ENCODE measurements at places on chromosomes 6 and 20.

DNA sequence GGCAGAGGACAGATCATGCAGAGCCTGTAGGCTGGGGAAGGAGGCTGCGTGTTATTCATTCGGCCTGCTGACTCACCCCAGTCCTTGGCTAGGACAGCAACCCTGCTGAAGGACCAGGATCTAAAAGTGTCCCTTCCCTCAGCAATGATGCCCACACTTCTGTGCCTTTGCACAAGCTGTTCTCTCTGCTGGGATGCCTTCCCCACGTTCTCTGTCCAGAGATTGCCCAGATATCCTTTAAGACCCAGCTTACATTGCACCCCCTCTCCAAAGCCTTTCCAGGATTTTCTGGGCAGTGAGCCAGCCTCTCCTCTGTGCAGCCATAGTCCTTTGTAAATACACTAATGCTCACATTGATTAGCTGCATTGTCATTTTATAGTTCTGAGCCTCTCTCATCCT, 99.3 kb upstream of the CHD6 start:
- no peak for DNase-seq

DNA sequence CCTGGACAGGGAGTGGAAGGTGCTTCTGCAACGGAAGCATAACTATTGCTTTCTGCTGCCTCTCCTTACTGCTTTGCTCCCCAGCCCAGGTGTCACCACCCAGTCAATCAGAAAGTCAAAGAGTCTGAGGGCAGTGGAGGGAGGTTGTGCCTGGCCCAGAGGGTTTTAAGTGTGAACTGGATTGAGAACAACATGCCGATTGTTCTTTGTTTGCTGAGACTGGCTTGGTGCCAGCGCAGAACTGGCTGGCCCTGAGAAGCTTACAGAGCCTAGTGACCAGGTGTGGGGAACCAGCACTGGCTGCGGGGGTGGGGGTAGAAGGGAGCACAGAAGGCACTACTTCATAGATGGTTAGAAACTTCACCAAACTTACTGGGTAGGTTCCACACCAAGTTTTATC, 31.1 kb upstream of the ENPP4 start:
- DNase-seq = no peak

DNA sequence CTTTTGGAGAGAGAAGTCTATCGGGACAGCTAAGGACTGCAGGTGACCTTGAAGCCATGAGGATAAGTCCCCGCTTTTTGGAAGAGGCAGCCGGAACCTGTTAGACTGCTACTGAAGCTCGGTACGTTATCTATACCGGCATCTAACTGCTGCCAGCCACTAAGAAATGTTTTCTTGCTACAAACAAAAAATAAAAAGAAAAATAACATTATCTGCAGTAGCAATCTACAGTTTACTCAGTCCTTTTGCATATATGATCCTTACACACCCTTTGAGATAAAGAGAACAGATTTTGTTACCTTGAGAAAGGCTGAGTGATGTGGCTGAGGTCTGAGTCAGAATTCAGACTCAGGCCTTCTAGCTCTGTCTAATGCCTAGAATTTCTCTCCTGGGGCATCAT, 314.6 kb downstream of the CDH26 start:
- no peak for DNase-seq

DNA sequence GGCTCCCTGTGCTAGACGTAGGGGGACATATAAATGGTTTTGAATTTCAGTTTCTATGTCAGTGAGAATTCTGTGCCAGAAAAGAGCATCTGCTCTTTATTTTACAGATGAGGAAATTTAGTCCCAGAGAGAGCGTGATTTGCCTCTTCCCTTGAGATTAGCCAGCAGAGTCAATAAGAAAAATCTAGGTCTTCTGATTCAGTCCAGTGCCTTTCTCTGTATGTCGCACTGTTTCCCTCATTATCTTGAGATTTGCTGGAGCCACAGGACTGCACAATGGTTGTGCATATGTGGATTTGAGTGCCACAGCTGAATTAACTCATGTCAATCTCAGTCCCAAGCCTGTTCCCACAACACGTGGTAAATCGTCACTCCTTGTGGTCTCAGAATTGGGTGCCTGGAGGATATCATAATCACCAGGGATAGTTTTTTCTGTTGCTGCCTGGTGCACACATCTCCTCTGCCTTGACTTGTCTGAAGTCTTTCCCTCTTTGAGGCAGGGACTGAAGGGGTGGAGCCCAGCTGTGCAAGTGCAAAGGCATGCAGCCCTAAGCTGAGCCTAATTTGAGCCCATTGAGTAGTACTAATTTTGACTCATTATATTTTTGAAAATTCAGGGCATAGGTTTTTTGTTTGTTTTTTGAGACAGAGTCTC, 276.7 kb downstream of the SOX4 start:
- no peak for DNase-seq

DNA sequence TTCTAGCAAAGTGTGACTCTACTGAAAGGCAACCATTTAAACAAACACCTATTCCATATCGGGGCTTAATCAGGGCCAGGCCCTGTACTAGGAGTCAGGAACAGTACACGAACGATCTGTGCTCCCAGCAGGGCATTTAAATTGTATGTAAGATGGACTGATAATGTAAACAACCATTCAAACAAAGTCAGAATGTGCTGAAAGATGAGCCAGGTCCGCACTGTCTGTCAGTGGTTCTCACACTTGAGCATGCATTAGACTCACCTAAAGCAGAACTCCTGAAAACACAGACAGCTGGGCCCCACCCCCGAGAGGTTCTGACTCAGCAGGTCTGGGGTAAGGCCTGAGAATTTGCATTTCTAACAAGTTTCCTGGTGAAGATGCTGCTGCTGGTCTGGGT, 81.6 kb downstream of the PXDC1 start:
- no peak for DNase-seq

GRCh38 chr6:7115543-7116231, 7.9 kb downstream of the RREB1 start:
- no peak for DNase-seq

DNA sequence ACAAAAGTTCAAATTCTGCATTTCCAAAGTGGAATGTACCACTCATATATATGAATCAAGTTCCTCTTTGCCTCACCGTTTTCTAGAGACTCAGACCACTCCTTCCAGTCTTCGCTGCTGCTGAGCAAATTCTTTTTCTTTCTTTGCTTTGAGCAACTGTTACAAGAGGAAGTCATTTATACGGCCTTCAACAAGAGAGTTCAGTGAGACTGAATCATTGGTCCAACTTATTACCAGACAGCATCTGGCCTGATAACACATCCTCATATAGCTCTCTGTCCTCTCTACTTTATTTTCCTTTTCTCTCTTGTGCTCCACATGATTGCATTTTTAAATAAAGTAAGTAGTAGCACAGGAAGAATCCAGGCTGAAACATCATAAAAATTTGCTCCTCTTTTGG, 652.7 kb downstream of the PHF3 start:
- DNase-seq = no peak

DNA sequence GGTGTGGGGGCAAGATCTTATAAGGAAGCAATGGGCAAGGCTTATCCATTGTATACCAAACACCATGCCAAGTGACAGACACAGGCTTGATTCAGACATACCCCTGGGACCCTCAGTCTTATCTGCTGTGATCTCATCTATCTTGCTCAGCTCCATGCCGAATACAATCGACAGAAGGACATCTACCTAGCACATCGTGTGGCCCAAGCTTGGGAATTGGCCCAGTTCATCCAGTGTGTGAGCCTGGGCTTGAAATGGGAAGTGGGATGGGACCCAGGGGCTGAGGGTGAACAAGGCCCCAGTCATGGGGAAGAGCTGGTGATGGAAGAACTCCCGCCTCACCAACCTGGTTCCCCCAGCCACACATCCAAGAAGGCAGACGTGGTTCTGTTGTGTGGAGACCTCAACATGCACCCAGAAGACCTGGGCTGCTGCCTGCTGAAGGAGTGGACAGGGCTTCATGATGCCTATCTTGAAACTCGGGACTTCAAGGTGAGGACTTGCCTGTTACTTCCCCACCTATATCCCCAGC, 1.9 kb downstream of the SMPD2 start:
- DNase-seq = no peak

GRCh38 chr6:30386166-30386565, 41.2 kb downstream of the RPP21 start:
- no peak for DNase-seq

DNA sequence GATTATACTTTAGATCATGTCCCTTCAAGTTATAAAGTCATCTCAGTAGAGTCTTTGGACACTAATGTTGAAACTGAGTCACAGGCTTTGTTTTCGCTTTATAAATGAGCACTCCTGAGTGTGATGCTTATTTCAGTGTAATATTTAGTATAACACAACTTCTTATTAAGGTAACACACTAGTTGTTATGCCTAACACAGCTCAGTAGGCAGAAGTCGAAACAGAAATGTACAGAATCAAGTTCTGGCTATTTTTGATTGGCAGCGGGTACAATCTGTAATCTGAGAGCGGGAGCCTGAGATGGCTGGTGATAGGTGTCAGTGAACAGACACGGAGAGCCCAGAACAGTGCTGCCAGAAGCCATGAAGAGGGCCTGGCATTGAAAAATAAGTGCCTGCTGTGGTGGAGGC, 11.4 kb downstream of the HECA start:
- no peak for DNase-seq

DNA sequence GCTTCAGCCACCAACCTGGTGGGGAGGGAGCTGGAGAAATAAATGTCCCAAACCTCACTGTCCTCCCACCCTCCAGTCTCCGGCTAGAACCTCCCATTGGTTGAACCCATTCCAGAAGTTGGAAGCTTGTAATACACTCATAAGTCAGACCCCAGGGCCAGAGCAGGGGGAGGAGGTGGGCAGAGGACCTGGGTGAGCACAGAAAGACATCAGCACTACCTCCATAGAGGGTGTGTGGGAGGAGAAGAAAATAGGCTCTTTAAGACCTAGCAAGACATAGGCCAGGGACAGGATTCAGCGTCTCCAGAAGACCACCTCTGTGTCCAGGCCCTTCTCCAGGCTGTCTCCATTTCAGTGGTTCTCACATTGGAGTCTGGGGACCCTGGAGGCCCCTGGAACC, 73.3 kb upstream of the TOP1 start:
- no peak for DNase-seq

DNA sequence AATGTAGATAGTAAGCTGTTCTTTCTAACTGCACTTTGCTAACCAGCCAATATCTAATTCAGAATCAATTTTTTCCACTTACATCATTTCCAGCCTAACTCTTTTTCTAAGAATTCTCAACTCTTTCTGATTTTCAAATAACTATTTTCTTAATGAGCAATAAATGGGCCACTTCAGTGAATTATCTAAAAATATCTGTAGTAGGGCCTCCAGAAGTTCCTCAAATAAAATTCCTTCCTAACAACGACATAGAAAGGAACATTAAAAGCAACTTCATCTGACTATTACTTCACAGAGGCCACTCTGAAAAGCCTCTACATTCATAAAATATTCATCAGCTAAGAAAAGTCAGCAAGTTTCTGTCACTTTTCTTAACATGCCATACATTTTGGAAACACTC, 4.8 kb downstream of the COL12A1 start:
- no peak for DNase-seq
